ENCODE measurements at places on chromosomes 12 and 14.

DNA sequence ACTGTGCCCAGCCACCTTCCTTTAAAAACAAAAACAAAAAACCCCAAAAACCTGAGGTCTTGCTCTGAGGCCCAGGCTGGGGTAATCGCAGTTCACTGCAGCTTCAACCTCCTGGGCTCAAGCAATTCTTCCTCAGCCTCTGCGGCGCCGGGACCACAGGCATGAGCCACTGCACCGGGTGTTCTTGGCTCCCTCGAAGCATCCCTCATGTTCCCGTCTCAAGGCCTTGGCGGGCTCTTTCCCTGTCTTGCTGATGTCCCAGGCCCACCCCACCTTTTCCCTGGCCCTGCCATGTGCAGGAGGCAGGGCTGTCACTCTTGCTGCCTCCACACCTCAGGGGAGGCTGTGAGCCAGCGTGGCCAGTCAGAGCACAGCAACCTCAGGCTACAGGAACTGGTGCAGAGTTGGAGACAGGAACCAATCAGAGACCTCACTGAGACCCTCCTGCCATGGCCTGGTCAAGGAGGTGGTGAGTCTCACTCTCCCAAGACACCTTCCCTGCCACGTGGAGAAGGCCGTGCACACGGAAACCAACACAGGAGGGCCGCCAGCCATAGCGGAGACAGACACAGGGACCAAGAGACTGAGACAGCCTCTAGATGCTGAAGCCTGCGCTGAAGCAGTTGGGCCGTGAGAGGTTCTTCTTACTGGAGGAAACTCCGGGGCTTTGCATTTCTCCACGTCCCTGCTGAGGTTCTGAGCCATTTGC is 6.0 kb upstream of the AMN start:
- DNase-seq = peak; percentile 59

GRCh38 chr12:25771041-25771440 is 187.4 kb upstream of the RASSF8 start:
- DNase-seq = no peak

- no peak for DNase-seq
These were observed 36.5 kb downstream of the ZC3H14 start for GRCh38 chr14:88599326-88599725.

- no peak for DNase-seq
These were observed 155.5 kb downstream of the DACT1 start for GRCh38 chr14:58793131-58793740.

DNA sequence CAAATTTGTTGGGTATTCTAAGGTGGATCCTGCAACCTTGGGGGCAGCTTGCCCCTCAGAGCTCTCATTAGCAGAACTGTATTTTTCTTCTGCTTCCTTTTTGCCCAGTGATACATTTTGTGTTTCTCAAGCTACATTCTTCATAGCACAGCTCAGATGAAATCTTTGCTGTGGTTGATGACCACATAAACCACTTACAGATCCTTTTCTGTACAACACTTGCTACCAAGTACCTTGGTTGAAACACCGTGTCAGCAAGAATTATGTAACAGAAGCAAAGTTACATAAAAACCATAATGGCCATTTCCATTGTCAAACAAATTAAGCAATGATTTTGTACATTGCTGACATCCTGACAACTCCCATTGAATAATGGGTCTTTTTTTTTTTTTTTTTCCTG is 9.7 kb upstream of the PLBD1 start:
- DNase-seq = no peak

GRCh38 chr12:64042911-64043310 is 179.2 kb downstream of the KICS2 start:
- no peak for DNase-seq

GRCh38 chr12:55671746-55672145 is 35.1 kb downstream of the OR10P1 start:
- no peak for DNase-seq

- no peak for DNase-seq
These were observed 16.9 kb downstream of the WSB2 start for GRCh38 chr12:118044075-118044474.

- DNase-seq = no peak
These were observed 77.0 kb upstream of the BCL11B start for GRCh38 chr14:99348816-99349614.

- no peak for DNase-seq
These were observed 50.8 kb downstream of the TSHR start for GRCh38 chr14:81006266-81006665.

GRCh38 chr14:69088586-69088985 is 64.3 kb downstream of the DCAF5 start:
- DNase-seq = no peak

GRCh38 chr12:116880213-116880816 is 926 bp downstream of the HRK start:
- no peak for DNase-seq

DNA sequence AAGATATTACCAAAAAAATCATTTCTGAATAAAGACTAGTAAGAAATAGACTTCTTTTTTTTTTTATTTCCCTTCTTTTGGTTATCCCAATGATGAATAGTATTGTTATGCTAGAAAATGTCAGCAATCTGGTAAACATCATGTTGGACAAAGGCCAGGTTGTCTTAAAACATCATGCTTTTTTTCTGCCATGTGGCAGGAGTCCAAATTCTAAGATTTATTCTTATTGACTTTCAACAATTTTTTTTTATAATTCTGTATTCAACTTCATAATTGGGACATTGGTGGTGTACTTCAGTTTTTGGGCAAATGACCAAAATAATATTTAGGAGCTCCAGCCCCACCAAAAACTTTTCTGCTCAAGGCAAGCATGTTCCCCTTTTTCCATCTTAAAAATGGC is 10.5 kb downstream of the DCN start:
- DNase-seq = no peak

DNA sequence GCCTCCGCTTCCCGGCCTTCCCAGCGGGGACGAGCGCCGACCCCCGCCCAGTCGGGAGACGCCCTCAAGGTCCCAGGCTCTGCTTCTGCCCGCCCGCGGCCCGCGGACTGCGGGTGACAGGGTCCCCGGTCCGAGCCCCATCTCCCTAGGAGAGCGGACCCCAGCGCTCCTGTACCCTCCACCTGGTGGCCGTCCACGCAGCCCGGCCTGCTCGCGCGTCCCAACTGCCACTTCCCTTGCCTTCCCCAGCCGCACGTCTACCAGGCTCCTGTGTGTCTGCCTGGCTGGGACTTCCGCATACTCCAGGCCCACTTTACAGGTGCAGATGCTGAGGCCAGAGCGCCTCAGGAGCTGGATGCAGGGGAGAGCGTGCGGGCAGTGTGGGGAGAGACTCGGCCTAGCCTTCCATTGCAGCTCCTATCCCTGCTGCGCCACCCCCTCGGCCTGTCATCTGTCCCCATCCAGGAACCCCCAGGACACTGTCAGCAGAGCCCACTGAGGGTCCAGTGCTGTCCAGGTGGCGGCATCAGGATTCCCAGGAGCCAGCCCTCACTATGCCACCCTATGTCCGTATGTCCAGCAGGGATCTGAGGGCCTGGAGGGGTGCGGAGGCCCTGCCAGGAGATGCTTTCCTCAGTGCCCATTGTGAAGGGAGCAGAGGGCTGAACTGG is 8.0 kb upstream of the ANKRD9 start:
- DNase-seq = no peak

- DNase-seq = no peak
These were observed 729 bp upstream of the GAPDH start for GRCh38 chr12:6533653-6533922.

DNA sequence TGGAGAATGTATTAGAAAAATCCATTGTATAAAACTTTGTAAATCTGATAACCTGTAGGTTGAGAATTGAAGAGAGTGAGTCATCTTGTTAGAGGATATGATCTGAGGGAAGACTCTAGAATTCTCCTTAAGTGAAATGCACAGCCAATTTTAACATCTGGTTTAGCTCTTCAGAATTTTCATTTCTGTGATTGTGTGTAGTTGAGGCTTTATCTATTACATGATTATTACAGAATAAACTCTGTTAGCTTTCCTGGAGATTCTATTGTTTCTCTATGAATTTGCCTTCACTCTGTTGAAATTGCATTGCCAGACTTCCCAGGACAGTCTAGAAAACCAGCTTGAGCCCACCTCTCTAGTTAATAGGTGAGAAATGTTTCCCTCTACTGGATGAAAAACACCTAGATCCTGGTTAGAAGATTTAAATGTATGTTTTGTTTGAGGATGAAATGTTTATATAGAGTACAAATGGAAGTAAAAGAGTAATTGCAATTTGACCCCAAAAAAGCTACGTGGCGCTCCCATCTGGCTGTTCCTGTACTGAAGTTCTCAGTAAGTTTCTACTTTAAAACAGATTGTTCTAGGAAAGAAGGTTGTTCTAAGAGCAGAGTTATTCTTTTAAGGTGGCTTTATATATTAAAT is 2.9 kb downstream of the NUDT4 start:
- no peak for DNase-seq

- no peak for DNase-seq
These were observed 427.6 kb downstream of the ZFP36L1 start for GRCh38 chr14:68365228-68365627.

DNA sequence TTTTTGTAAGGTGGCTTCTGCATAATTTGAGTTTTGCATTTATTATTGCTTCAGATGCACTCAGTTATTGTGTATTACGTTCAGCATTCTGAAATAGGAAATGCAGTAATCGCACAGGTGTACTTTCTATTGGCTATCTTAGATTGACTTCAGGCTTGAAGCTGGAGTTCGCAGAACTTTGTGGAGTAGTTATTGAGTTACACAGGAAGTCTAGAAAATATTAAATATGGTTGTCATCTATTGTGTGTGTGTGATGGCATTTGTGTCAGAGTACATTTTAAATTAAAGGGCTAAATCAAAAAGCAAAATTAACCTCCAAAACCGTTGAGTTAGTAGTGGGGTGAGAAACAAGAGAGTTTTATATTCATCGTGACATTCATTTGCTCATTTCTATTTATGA is 2.7 kb downstream of the ARID2 start:
- DNase-seq = no peak

- DNase-seq = peak; percentile 74
These were observed at the start of gene PLEK2 for GRCh38 chr14:67411820-67412421. TSS of gene PLEK2 (minus strand) at chr14:67412165. CDS start at chr14:67412059, 106 bp downstream.

DNA sequence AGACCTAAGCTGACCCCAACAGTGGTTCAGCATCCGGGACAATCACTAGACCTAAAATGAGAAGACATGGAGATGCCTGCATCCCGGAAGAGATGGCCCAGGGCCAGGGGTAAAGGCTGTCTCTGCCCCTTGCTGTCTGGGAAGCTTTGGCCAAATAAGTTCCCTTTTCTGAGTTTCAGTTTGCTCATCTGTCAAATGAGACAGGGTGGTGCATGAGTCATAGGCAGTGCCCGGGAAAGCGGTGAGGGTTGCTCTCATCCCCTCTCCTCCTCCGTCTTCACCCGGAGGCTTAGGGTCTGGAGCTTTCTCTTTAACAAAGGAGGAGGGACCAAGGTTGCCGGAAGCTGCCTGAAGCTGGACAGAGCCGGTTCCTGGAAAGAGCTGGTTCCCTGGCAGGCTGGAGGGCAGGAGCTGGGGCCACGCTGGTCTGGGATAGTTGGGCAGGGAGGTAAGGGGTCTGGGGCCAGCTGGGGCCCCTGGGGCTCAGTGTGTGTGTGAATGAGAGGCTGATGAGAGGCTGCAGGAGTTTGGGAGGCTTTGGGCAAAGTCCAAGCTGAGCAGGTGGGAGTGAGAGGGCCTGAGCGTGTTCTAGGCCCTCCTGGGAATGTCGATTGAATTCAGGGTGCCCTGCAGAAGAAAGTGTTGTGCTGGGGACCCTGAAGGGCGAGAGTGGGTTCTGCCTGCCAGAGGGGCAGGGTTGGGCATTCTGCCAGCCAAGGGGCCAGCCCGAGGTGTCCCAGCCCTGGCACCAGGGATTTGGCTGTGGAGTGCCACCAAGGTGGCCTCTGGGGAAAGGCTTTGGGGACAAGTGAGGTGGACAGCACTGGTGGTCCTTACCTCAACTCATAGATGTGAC is at the start of gene SDSL:
Gene SDSL (plus strand): TSS at position 351 of the 856 bp plus-strand sequence. CDS start 5,603 bp downstream, outside the sequence.
- DNase-seq = no peak

DNA sequence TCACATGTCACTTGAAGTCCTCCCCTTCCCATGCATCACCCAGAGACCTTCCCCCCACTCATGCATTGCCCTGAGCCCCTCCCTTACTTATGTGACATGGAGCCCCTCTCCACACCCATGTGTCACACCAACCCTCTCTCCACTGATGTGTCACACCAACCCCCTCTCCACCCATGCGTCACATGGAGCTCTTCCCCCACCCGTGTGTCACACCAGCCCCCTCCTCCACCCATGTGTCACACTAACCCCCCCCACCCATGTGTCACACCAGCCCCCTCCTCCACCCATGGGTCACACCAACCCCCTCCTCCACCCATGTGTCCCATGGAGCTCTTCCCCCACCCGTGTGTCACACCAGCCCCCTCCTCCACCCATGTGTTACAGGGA is 30.4 kb downstream of the RTL1 start:
- no peak for DNase-seq

- no peak for DNase-seq
These were observed 39.0 kb downstream of the MNAT1 start for GRCh38 chr14:60773558-60773957.

GRCh38 chr12:15244341-15244740 is 23.1 kb upstream of the RERG start:
- no peak for DNase-seq

DNA sequence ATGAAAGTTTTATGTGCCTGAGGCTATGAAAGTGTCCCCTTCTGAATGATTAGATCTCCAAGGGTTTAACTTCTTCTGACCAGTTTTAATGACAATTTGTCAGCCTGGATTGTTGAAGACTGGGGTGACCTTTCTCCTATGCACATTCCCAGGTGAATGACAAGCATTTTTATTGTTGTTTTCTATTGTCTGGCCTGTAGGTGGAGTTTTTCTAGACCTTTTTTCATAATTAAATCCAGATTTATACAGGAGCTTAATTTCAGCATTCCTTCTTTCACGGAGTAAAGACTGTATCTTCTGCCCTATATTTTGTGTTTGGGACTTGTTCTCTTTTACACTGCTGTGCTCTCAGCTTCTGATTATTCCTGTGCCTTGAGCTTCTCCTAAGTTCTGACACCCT is 125.0 kb upstream of the FAR2 start:
- no peak for DNase-seq

GRCh38 chr14:20681348-20682126 is 2.8 kb upstream of the RNASE4 start:
- DNase-seq = peak; percentile 82

- no peak for DNase-seq
These were observed 182.0 kb downstream of the FOXA1 start for GRCh38 chr14:37413050-37413449.

DNA sequence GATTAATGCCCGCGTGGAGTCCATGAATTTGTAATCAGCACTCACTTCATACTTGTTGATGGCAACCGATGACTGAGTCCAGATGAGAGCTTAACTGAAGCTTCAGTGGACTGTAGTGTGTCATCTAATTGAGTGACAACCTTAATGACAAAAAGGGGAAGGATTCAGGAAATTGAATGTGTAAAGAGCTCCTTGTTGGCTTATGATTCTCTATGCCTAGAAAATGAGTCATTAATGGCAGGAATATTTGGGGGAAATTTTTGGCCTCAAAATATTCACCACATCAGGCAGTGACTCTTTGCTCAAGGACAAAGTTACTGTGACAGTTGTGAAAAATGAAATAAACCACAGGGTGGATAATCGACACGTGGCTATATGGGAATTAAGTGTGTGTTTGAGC is 55.3 kb upstream of the STON2 start:
- no peak for DNase-seq

- DNase-seq = no peak
These were observed 30.0 kb downstream of the ELK3 start for GRCh38 chr12:96224219-96224615.

GRCh38 chr12:31687101-31687527 is 27.6 kb downstream of the ETFBKMT start:
- DNase-seq = peak; percentile 26
